Natural killer cell (primary cell): ENCODE measurements at places on chromosomes 2 and 18. TPM values are rescaled to one million over a fixed set of nuclear protein-coding genes. Genes with fewer than 3 reads are reported as not detected.

DNA sequence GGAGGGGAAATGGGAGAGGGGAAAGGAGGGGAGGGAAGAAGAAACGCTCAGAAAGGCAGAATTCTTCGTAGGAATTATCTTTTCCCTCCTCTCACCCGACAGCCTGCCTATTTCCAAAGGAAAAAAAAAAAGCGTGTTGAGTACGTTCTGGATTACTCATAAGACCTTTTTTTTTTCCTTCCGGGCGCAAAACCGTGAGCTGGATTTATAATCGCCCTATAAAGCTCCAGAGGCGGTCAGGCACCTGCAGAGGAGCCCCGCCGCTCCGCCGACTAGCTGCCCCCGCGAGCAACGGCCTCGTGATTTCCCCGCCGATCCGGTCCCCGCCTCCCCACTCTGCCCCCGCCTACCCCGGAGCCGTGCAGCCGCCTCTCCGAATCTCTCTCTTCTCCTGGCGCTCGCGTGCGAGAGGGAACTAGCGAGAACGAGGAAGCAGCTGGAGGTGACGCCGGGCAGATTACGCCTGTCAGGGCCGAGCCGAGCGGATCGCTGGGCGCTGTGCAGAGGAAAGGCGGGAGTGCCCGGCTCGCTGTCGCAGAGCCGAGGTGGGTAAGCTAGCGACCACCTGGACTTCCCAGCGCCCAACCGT is at the start of gene GAD1:
Gene GAD1 (plus strand): TSS at position 384 of the 589 bp plus-strand sequence. CDS start 1,705 bp downstream, outside the sequence.
- no peak for DNase-seq

Gene NOSTRIN
- not detected for total RNA-seq

GRCh38 chr2:111698089-111698488 is 185.9 kb downstream of the ANAPC1 start:
- no peak for DNase-seq

DNA sequence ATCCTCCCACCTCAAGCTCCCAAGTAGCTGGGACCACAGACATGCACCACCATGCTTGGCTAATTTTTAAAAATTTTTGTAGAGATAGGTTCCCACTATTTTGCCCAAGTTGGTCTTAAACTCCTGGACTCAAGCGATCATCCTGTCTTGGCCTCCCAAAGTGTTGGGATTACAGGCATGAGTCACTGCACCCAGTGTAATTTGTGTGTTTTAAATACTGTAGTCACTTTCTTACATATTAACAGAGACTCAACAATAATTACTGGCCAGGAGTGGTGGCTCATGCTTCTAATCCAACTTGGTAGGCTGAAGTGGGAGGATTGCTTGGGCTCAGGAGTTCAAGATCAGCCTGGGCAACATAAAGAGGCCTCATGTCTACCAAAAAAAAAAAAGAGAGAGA is 293.0 kb downstream of the RDH14 start:
- DNase-seq: no peak

- no peak for DNase-seq
Observed at GRCh38 chr18:9542924-9543323, 67.6 kb downstream of the RALBP1 start.

Gene UGT1A8
- total RNA-seq: not detected

GRCh38 chr2:111689941-111690340 is 194.1 kb downstream of the ANAPC1 start:
- DNase-seq: no peak

Gene FBXO15
- 0.50 TPM for total RNA-seq

DNA sequence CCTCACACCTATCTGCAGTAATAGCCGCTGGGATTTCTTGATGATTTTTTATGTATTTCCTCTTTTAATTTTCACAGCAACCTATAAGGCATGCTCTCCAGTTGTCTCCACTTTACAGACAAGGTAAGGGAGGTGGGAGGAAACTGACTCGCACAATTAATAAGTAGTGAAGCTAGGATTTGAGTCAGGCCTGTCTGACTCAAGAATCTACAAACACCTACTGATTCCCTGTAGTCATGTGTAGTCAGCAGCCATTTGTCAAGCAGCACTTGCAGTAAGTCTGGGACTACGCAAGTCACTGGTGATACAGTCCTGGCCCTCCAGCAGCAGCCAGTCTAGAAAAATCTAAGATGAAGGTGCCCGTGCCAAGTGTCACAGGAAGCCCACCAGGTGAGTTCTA is 193.6 kb upstream of the PKDCC start:
- DNase-seq: no peak

Gene SPAG16
- total RNA-seq: 3.5 TPM

GRCh38 chr2:54194761-54195750 is 61.0 kb downstream of the TSPYL6 start:
- DNase-seq: no peak

- DNase-seq: no peak
Observed at GRCh38 chr2:22027345-22028005, 903.7 kb downstream of the TDRD15 start.

DNA sequence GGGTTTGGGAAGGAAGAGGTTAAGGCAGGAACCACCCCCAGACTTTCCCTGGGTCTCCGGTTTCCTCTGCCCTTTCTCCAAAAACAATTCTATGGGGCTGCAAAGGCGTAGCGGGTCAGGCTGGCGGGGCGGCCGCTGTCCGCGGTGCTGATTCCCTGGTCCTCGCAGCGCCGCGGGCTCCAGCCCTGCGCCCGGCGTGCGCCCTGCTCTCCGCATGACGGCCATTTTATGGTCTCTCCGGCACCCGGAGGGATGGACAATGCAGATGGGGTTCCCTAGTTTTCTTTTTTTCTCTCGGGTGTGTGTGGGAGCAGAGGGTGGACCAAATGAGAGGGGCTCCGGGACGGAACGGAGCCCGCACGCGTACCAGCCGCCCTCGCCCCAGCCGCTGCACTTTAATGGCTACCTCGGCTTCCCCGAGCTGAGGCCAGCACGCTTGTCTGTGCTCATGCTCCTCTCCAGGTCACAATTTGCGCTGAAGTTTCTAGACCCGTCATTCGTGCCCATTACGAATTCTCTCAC is 1.6 kb downstream of the ST8SIA3 start:
- DNase-seq: no peak

- DNase-seq: no peak
Observed at GRCh38 chr2:145682546-145683157, 1162.7 kb upstream of the ZEB2 start.

Gene ADD2
- 0.40 TPM for total RNA-seq

DNA sequence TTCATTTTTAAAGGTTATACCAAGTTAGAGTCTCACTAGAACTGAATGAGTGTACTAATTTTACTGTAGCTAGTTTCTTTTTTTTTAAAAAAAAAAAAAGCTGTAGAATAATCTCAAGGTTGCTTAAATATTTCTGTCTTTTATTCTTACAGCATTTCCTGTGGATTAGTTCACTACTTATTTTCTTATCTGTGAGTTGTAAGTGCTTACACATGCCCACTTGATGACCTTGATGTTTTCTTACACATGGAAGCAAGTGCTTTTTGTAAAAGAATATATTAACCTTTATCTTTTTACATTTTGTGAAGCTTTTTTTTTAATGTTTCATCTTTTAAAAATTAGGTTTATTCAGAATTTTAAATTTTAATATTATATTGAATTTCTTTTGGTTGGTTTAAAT is 57.8 kb downstream of the MSH2 start:
- DNase-seq: no peak

Gene C2orf66
- total RNA-seq: not detected

DNA sequence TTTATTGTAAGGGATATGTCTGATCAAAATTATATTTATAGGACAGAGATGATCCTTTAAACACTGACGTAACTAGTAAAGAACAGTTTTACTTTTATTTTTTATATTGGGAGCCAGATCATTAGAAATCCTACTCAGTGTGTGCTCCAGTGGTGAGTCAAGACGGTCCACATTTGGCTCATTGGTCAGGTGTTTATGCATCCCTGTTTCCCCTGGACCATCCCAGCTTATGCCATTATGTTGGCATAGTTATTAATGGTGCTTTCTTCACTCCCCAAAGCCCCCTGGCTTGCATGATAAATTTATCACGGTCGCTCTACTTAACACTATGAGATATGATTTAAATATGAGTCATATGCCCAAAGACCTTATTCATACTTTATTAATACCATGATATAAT is 293.4 kb downstream of the XIRP2 start:
- DNase-seq: no peak

DNA sequence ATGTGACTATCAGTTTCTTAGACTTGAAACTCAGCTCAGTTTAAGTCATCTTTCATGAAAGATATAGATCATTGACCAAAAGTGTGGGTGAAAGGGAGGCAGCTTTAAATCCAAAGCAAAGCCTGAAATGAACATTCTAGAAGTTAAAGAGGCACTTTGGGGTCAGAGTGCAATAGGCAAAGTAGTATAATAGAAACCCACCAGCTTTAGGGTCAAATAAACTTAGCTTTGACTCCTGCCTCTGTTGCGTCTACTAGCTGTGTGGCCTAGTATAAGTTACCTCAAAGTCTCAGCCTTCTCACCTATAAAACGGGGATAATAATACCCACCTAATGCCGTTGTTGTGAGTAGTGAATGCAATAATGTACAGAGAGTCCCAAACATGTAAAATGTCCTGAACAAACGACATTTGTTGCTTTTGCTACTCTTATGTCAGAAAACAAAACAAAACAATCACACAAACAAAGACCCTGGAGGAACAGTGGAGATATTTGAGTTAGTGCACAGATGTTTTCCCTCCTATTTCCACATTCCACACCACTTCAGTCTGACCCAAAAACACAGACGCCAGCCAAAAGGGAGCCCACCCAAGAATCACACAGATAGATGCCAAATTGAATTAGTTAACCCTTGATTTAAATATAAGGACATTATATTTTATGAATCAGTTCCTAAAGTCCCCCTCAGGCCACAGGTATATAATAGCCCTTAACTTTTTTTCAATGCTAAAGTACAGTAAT is 657.0 kb downstream of the ARHGAP15 start:
- DNase-seq: no peak

Gene MAL
- 1.8 TPM for total RNA-seq

DNA sequence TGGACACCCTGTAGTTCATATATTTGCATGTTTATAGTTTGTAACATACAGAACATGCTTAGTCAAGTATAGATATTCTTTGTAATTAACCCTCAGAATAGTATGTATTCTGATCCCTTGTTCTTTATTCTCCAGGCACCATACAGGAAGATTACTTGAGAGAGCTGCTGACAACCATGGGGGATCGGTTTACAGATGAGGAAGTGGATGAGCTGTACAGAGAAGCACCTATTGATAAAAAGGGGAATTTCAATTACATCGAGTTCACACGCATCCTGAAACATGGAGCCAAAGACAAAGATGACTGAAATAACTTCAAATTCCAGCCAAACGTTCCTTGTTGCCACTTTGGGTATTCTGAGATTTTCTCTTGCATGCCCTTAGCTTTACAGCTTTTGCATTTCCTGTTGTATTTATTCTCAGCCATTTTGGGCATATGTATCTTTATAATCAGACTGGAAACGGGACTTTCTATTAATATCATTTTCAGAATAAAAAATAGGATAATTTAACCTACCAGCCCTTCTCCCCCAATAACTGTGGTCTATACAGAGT is 6.2 kb upstream of the MYL12B start:
- no peak for DNase-seq

Gene RAPGEF4
- total RNA-seq: not detected

GRCh38 chr2:108377815-108378630 is at the start of gene SULT1C4:
Gene SULT1C4 (plus strand): TSS chr2:108377954. CDS start chr2:108378338, 384 bp downstream.
- no peak for DNase-seq

DNA sequence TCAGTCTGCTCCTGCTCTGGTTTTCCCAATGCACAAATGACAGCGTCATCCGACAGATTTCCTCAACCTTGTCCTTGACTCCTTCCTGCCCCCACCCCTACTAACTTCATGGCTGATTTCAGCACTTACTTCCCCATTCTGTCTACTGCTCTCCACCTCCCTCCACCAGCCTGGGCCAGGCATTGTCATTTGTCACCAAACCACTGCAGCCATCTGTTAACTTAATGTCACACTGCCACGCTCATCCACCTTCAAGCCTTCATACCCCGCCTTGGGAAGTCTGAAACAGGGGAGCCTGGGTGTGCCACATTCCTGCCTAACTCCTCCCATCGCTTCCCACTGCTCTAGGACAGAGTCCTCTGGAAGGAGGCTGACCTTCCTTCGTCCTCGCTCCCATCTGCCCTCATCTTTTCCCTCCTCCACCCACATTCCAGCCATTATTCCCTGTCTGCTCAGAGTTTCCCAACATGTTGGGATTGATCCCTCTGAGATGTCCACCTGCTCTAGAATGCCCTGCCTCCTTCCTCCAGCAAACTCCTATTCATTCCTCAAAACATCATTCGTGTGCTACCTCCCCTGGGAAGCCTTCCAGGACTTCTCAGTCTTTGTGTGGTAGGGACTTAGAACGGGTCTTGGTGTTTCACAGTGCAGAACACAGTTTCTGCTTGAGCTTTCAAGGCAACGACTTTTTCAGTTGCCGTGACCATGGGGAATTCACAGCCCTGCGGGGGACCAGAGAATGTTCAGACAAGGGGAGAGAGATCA is 42.2 kb upstream of the SMAD7 start:
- no peak for DNase-seq

DNA sequence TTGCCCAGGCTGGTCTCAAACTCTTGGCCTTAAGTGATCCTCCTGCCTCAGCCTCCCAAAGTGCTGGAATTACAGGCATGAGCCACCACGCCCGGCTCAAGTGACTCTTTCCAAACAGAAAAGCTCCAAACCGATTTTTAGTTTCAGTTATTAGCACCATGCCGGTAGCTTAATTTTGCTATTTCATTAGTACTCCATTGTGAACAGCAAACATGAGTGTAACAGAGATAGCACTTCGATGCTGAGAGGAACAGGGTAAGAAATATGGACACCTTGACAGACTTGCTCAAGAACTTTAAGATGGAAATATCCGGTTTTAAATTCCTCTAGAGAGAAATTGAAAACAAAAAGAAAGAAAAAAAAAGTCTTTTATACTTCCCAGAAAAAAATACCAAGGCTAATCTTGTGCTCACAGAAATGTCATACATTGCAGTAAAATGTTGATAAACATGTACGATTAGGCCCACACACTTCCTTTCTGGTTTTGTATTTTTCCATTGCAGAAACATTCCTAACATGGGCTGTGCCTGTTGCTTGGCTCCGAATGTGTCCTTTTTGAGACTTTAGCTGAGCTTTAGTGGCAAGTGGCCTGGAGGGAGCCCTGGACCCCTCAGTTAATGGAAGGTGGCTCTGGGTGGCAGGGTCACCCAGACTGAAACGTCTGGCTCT is 18.3 kb downstream of the FHL2 start:
- no peak for DNase-seq

DNA sequence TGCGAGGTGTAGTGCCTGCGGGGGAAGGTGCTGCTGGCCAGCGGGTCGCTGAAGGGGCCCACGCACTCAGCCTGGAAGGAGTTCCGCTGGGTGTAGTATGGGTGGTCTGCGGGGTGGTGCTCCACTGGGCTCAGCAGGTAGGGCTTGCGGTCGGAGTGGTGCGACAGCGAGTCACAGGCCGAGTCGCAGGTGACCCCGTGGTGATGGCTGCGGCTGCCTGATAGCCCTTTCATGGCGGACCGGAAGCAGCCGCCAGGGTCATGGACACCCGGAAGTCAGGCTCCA is 429.8 kb downstream of the TGIF1 start:
- no peak for DNase-seq

Gene FOXD4L1
- not detected for total RNA-seq

GRCh38 chr2:81283081-81283480 is 978.5 kb upstream of the LRRTM1 start:
- DNase-seq: no peak
